ENCODE measurements at places on chromosomes 5 and 9. TPM values are rescaled to one million over a fixed set of nuclear protein-coding genes. Genes with fewer than 3 reads are reported as not detected.

Gene NSG2
- total RNA-seq, result not detected

Gene CCL27
- not detected for total RNA-seq

Gene FLT4
- not detected for total RNA-seq

Gene PCDHA3
- total RNA-seq, result not detected

Gene CNTFR
- 0.39 TPM for total RNA-seq

Gene NR6A1
- 33.6 TPM for total RNA-seq

Gene MARCOL
- total RNA-seq, result not detected

Gene ARID3C
- not detected for total RNA-seq

Gene GDNF
- total RNA-seq, result not detected

Gene ROR2
- total RNA-seq, result 0.95 TPM

Gene FOXD4L3
- total RNA-seq, result not detected

Gene INSL6
- not detected for total RNA-seq

Gene PAEP
- total RNA-seq, result not detected

Gene FCN2
- not detected for total RNA-seq

Gene SMIM33
- not detected for total RNA-seq

Gene TXNDC8
- not detected for total RNA-seq

Gene TMEM215
- total RNA-seq, result not detected

Gene WDR38
- total RNA-seq, result not detected

Gene ANXA2R
- total RNA-seq, result 4.1 TPM

Gene ARHGEF28
- 4.6 TPM for total RNA-seq

Gene RLN1
- 0.44 TPM for total RNA-seq

Gene IFNA2
- not detected for total RNA-seq

Gene ESM1
- total RNA-seq, result not detected

Gene PGM5
- 4.2 TPM for total RNA-seq

Gene MCC
- total RNA-seq, result not detected

Gene ARL14EPL
- total RNA-seq, result not detected

Gene CDC20B
- not detected for total RNA-seq

Gene PCDHB14
- total RNA-seq, result 0.44 TPM

Gene BTNL9
- 8.4 TPM for total RNA-seq

Gene BAAT
- 1.3 TPM for total RNA-seq

Gene SPINK7
- not detected for total RNA-seq

Gene SLC9A3
- total RNA-seq, result 3.7 TPM

Gene C1QTNF3
- 4.4 TPM for total RNA-seq

Gene KCNV2
- not detected for total RNA-seq

Gene NMUR2
- 0.57 TPM for total RNA-seq

Gene OR1Q1
- not detected for total RNA-seq

Gene PDE6A
- total RNA-seq, result 2.5 TPM

Gene SLC1A3
- total RNA-seq, result 195 TPM

Gene IFNK
- total RNA-seq, result not detected

Gene TUSC1
- 2.4 TPM for total RNA-seq

Gene PCDHGC5
- 0.25 TPM for total RNA-seq

Gene BTNL8
- total RNA-seq, result 7.3 TPM

Gene FOXD4L6
- total RNA-seq, result not detected

Gene ZDHHC11
- 5.0 TPM for total RNA-seq

Gene ANKRD31
- 0.66 TPM for total RNA-seq

Gene PIP5KL1
- 3.8 TPM for total RNA-seq

Gene KIF4B
- 0.14 TPM for total RNA-seq

Gene GARIN3
- not detected for total RNA-seq

Gene TRIM14
- total RNA-seq, result 30.3 TPM

Gene SLC36A3
- not detected for total RNA-seq

Gene EGR1
- 83.7 TPM for total RNA-seq

Gene SHISAL2B
- total RNA-seq, result not detected

Gene PCDHB6
- total RNA-seq, result not detected

All from Caco-2 (cell line).